ENCODE measurements at places on chromosomes 11 and 22.

DNA sequence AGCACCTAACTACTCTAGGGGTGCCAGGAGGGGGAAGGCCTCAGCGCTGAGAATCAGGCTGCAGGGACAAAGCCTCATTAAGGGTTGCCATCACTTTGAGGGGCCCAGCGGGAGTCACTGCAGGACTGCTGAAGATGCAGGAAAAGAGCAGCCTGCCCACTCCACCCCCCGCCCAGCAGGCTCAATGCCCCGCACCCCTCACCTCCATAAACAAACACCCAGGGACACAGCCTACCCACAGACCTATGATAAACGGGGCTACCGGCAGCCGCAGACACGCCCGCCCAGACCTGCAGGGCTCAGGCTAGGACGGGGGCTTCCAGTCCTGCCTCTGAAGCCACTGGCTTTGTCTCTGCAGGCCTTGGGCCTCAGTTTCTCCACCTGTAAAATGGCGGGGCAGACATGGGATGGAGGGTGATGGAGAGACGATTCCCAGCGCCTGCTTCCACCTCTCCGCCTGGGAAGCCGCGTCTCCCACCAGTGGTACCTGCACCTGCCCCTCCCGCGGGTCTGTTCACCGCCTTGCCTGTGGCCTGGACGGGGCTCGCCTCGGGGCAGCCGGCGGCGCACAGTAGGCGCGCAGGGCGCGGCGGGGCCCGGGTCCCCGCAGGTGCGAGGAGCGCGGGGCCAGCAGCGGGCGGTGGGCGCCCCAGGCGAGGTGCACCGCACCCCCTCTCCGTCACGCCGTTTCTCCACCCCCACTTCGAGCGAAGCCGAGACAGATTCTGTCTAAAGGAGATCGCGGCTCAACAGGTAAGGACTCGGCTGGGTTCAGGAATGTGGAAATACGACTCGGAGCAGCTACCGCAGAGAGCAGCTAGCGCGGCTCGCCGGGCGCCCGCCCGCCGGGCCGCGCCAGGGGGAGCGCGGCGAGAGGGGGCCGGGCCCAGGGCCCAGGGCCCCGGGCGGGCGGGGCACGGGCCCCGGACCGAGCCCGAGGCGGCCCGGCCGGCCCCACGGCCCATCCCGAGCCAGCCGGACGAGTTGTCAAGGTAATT lies 1.5 kb downstream of the WNT7B start:
- DNase-seq: no peak

- no peak for DNase-seq
These were observed 26.8 kb downstream of the MCM5 start for GRCh38 chr22:35426801-35427140.

DNA sequence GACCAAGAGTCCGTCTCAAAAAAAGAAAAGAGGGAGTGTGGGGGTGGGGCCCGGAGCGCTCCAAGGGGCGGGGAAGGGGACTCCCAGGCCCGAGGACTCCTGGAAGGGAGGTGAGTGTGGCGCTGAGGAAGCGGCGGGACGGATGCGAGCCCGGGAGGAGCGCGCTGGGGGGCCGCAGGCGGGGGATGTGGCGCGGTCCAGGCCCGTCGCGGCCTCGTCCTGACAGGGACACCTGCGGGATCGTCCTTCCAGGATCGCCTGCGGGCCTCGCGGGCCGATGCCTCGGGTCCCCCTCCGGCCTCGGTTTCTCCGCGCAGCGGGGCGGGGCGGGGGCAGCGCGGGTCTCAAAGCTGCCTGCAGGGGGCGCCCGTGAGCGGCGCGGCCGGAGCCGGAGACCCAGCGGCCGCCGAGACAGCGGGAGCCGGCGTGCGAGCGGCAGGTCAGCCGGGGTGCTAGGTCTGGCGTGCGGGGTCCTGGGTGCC lies 3.8 kb upstream of the ADORA2A start:
- peak; percentile 63 for DNase-seq

DNA sequence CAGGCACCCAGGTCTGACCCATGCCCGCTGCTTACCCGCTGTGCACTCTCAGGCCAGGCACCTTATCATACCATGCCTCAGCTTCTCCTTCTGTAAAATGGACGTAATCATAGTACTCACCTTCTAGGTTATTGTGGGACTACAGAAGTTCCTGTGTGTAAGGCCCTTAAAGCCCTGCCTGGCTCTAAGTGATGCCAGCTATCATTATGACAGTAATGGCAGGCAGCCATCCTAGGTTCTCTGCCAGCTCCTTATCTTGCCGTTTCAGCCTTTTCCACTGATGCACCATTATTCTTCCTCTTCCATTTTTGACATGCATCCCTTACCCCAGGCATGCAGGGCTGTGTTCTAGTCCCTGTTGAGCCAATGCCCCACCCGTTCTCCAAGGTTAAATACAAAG lies 57.9 kb downstream of the DBX1 start:
- no peak for DNase-seq

DNA sequence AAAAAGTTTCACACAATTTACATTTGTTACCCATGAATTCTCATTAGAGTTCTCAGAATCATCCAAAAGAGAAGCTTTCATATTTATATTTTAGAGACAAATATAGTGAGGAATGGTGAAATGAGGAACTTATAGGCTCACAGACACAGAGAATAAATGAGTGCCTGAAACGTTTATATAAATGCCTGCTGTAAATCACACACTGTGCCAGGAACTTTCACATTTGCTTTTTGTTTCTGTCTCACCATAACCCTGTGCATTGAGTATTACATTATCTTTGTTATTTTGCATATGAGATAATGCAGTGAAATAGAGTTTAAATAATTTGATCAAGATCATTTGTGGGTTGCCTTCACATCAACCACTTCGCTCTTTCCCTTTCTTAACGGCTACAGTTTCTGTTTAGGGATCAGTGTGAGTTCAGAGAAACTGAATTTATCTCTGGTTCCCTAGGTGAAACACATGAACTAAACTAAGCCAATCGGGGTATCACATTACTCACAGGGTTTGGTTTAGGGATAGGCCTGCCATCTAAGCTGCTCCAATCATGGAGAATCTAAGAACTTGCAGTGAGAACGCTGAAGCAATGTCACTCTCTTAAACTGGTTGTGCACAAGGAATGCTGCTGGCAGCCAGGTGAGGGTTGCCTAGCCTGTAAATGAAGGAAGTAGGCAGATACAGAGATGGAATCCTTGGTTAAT lies 1339.2 kb upstream of the TENM4 start:
- DNase-seq: no peak

- no peak for DNase-seq
These were observed 18.5 kb downstream of the OR51F1 start for GRCh38 chr11:4751201-4751600.

- no peak for DNase-seq
These were observed 11.9 kb upstream of the IL17RA start for GRCh38 chr22:17072877-17073276.

DNA sequence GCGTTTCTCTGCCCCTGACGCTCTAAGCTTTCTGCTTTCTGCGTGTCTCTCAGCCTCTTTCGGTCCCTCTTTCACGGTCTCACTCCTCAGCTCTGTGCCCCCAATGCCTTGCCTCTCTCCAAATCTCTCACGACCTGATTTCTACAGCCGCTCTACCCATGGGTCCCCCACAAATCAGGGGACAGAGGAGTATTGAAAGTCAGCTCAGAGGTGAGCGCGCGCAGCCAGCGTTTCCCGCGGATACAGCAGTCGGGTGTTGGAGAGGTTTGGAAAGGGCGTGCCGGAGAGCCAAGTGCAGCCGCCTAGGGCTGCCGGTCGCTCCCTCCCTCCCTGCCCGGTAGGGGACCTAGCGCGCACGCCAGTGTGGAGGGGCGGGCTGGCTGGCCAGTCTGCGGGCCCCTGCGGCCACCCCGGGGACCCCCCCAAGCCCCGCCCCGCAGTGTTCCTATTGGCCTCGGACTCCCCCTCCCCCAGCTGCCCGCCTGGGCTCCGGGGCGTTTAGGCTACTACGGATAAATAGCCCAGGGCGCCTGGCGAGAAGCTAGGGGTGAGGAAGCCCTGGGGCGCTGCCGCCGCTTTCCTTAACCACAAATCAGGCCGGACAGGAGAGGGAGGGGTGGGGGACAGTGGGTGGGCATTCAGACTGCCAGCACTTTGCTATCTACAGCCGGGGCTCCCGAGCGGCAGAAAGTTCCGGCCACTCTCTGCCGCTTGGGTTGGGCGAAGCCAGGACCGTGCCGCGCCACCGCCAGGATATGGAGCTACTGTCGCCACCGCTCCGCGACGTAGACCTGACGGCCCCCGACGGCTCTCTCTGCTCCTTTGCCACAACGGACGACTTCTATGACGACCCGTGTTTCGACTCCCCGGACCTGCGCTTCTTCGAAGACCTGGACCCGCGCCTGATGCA lies at the start of gene MYOD1:
TSS of gene MYOD1 (plus strand) at position 544 of the 910 bp plus-strand sequence. CDS start at position 756, 212 bp downstream.
- DNase-seq: no peak

DNA sequence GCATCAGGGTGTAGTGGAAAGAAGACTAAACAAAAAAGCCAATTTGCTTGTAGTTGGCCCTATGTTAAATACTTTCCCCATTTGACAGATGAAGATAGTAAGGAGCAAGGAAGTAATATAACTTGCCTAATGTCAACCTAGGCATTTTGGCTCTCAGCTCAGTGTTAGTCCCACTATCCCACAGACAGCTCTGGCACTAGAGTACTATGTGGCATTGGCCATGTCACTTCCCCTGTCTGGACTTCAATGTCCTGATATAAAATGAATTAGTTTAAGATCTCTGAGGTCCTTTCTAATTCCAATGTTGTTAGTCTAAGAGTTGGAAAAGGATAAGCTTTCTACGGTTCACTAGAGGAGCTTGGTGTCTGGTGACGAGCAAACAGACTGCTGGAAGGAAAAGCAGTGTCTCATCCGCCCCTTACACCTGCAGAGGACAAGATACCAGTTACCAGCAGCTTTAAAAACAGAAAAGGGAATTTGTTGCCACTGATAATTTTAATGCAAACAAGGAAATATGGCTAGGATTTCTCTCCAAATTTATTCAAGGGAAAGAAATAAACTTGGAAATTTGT lies 92.5 kb downstream of the RELT start:
- no peak for DNase-seq

DNA sequence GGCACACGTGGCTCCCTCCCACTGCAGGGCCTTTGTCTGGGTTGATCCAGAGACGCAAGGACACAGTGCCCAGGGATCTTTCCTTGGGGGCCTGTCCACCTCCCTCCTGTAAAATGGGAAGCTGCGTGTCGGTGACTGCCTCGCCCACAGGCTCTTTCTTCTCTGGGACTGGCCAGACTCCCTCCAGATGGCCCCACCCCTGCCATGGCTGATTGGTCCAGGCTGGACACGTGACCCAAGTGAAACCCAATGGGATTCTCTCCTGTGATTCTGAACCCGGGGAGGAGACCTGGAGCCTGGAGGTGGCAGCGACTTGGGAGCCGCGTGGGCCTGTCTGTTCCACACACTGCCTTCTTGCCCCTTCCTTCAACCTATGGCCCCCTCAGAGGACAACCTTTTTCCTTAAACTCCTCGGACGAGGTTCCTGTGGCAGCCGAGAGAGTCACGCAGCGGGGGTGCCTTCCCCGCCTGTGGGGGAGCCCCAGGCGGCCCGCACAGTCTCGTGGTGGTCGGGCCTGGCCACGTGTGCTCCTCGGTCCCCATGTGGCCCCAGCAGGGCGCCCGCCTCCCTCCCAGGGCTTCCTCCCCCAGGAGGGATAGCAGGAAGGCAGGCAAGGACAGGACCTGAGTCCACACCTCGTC lies 12.4 kb upstream of the MPPED1 start:
- DNase-seq: peak; percentile 62

- DNase-seq: no peak
These were observed 239.5 kb upstream of the CADM1 start for GRCh38 chr11:115743719-115744118.

GRCh38 chr11:69470793-69471728 lies 10.4 kb upstream of the LINC01488 start:
- no peak for DNase-seq

GRCh38 chr11:35563484-35564244 lies 38.2 kb upstream of the PAMR1 start:
- DNase-seq: no peak

DNA sequence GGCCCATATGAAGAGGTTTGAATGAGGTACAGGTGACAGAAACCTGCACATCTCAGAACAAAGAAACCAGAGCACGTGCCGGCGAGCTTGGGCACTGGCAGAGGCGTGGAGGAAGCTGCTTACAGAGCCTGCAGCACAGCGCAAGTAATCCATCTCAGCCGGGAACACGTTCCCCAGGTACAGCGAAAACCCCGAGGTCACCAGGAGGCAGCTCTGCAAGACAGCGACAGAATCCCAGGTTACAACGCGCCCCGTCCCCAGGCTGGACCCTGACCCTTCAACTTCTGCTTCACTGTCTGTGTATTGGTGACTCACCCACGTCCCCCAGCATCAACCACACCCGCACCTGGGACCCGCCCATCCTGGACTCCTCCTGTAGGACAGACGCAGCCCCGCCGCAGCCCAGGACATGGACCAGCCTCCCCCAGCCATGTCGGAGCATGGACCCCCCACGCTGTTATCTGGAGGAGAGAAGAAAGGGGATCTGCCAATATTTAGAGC lies 2.2 kb downstream of the MLC1 start:
- no peak for DNase-seq

- DNase-seq: no peak
These were observed 2.3 kb downstream of the SCUBE2 start for GRCh38 chr11:9089061-9089460.

GRCh38 chr11:64261556-64262080 lies 10.3 kb downstream of the PLCB3 start:
- DNase-seq: no peak

- no peak for DNase-seq
These were observed 826 bp upstream of the DGAT2 start for GRCh38 chr11:75767793-75768111.

DNA sequence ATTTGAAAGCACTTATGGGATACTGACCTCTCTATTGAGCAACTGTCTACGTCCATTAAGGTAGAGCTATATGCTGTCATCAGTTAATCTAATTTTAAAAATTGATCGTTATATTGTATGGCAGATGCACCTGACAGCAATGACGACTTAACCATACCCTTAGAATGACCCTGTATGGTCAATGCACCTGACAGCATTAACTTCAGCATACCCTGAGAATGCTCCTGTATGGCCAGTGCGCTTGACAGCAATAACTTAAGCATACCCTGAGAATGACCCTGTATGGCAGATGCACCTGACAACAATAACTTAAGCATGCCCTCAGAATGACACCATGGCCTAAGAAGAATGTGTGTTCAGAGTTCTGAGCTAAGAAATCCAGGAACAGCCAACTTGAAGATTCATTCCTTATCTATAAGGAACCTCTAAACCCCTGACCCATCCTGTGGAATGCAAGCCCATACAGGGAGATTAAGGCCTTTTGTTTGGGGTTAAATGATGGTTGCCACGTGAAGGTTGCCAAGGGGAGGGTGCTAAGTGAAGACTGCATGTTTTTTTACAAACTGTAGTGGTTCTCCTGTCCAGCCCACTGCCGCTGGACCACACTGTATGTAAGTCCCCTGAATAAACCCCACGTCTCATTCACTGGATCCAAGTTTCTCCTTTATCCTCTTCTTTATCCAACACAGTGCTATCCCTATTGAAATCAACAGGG lies 138.3 kb downstream of the GUCY1A2 start:
- no peak for DNase-seq

- peak; percentile 19 for DNase-seq
These were observed 371.6 kb downstream of the CADM1 start for GRCh38 chr11:115132436-115133228.

- DNase-seq: no peak
These were observed 55.3 kb upstream of the SUSD2 start for GRCh38 chr22:24125941-24126340.

Measured in NAMALWA (cell line).